A172 (cell line): ENCODE measurements at places on chromosomes 16 and 17. TPM values are rescaled to one million over a fixed set of nuclear protein-coding genes. Genes with fewer than 3 reads are reported as not detected.

SPNS3 gene
- 1.1 and 1.8 TPM in 2 replicates for total RNA-seq

DNA sequence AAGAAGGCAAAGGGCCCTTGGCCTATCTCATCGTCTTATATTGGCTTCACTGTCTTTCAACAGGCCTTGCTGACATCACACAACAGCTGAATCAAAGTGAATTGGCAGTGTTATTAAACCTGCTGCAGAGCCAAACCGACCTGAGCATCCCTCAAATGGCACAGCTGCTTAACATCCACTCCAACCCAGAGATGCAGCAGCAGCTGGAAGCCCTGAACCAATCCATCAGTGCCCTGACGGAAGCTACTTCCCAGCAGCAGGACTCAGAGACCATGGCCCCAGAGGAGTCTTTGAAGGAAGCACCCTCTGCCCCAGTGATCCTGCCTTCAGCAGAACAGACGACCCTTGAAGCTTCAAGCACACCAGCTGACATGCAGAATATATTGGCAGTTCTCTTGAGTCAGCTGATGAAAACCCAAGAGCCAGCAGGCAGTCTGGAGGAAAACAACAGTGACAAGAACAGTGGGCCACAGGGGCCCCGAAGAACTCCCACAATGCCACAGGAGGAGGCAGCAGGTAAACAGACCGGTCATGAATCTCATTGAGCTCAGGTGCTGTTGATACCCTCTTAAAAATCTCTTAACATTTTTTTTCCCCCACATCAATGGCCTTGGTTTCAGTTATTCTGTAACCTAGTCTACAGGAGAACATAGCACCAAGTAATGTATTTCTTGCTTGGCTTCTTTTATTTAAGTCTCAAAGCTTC lies 64.7 kb downstream of the CDK12 start:
- DNase-seq = no peak

ZDHHC7 gene
- 59.7 and 77.0 TPM in 2 replicates for total RNA-seq

DNA sequence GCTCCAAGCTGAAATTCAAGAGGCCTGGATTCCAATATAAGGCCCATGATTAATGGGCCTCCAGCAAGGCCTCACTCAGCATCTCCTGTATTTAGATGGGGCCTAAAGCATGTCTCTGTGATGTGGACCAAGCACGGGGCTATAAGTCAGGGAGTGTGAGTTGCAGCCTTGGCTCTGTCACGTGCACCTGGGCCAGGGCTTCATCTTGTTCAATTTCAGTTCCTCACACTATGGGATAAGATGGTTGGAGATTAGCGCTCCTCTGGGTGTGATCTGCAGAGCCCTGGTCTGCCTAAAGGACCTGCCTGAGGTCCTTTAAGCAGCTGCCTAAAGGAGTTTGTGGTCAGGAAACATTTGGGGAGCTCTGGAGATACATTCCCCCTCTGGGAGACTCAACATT lies 25.2 kb downstream of the KLHL36 start:
- no peak for DNase-seq

GRCh38 chr16:55189224-55189623 lies 134.8 kb upstream of the IRX6 start:
- no peak for DNase-seq

- DNase-seq = no peak
These were observed 16.0 kb downstream of the ABCA8 start for GRCh38 chr17:68939195-68939594.

- no peak for DNase-seq
These were observed 121.8 kb downstream of the CYLD start for GRCh38 chr16:50863644-50864144.

DNA sequence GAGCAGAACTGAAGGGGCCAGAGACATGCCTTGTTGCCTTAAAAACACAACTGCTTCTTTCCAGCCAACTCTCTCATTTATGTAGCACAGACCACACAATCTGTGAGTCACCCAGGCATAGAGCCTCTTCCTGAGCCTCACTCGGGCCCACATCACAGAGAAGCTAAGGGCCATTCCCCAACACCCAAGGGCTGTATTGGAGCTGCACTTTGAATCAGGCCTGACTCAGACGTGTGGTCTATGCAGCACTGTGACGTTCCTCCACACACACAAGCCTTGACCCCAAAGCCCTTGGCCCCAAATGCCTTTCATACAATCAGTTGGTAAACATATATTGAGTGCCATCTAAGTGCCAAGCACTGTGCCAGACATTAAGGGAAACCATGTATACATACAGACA lies 308.9 kb upstream of the DYNLRB2 start:
- DNase-seq = peak; percentile 64

GRCh38 chr17:14092808-14093207 lies 23.5 kb downstream of the COX10 start:
- no peak for DNase-seq

NACA2 gene
- total RNA-seq = not detected in 2 replicates

DNA sequence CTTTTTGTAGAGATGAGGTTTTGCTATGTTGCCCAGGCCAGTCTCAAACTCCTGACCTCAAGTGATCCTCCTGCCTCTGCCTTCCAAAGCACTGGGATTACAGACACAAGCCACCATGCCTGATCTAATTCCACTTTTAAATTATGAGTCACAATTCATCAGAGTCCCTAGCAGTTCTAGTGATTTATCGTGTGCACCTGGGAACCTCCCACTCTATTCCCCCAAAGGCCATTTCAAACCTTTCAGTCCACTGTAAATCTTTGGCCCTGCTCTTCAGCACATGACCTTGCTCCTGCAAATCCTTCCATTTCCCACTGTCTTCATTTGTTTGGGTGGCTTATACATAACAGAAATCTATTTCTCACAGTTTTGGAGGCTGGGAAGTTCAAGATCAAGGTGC lies 73.0 kb downstream of the HS3ST2 start:
- DNase-seq = peak; percentile 7

DNA sequence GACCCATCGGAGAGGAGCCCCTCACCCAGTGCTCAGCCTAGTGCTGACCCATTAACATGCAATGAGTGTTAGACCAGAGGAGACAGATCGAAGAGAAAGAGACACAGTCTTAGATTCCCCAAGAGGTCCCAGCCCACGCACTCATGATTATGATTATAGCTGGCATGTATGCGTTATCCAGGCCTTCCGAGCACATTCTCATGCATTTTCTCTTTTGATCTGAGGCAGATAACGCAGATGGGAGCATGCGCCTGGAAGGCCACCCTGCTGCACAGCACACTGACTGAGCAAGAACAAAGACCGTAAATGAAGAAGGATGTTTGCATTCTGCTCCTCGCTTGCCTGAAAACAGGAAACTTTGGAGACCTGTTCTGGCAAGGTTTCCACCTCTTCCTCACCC lies 232.7 kb downstream of the SOX9 start:
- no peak for DNase-seq
